ENCODE measurements at places on chromosomes 2 and 18.

- no peak for DNase-seq
These were observed 65.2 kb downstream of the CCDC195 start for GRCh38 chr2:224650815-224651439.

GRCh38 chr2:119766944-119767343 lies 7.2 kb downstream of the PTPN4 start:
- no peak for DNase-seq

DNA sequence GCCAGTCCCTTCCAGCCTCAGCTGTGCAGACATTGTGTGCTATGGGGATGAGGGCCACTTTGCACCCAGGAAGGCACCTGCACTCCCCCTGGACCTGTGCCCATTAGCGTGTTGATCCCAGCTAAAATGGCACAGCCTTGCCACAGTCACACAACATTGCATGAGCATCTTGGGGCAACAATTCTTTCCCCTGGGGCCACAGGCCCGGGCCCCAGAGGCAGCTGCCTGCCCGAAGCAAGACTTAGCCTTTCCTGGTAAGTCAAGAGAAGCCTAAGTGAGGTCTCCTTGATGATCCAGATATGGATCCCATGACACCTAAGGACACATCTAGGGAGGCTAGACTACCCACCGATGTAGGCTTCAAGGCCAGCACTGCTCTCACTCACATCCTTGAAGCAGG lies 202.1 kb downstream of the BCL11A start:
- no peak for DNase-seq

GRCh38 chr2:237629188-237629534 lies 1.8 kb downstream of the LRRFIP1 start:
- DNase-seq: no peak

- DNase-seq: no peak
These were observed 243.6 kb downstream of the NEDD4L start for GRCh38 chr18:58287353-58288274.

DNA sequence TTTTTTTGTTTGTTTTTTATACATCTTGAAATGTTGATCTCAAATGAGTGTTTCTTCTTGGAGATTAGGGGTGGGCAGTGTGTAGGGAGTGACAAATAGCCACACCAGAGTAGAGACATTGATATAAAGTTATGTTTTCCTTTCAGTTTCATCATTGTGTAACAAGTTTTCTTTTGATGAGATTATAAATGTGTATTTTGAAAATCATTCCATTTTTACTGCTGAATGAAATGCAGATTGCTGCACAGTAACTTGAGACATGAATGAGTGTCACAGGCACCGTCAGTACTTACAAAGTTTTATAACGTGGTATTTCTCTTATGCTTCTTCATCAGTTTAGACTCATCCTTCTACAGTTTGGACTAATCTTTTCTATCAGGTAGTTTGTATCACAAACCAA lies 370 bp downstream of the MEP1B start:
- no peak for DNase-seq

DNA sequence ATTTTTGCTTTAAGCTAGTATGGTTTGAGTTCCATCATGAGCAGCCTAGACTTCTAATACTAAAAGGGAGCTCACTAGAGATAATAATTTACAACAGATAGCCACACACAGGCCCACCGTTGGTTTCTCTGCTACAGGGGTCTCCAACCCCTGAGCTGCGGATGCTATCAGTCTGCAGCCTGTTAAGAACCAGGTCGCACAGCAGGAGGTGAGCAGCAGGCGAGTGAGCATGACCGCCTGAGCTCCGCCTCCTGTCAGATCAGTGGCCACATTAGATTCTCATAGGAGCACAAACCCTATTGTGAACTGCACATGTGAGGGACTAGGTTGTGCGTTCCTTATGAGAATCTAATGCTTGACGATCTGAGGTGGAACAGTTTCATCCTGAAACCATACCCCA lies 150.6 kb downstream of the HRH4 start:
- DNase-seq: no peak

DNA sequence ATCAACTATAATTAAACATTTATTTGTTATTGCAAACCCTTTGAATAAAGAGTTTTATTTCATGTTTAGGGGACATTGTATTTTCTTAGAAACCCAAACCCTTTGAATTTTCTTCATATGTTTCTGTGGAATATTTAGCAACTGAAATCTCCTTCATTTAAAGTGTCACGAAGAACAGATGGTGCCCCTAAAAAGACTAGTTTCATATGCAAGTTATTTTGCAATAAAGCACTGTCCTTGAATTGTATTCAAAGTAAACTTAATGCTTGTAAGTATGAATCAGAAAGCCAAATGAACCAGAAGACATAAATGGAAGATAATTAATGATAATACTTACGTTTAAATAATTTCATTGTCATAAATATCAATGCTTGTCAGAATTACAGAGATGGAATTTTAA lies 151.9 kb upstream of the CWC22 start:
- no peak for DNase-seq

- no peak for DNase-seq
These were observed 15.5 kb downstream of the HDAC4 start for GRCh38 chr2:239385096-239386000.

DNA sequence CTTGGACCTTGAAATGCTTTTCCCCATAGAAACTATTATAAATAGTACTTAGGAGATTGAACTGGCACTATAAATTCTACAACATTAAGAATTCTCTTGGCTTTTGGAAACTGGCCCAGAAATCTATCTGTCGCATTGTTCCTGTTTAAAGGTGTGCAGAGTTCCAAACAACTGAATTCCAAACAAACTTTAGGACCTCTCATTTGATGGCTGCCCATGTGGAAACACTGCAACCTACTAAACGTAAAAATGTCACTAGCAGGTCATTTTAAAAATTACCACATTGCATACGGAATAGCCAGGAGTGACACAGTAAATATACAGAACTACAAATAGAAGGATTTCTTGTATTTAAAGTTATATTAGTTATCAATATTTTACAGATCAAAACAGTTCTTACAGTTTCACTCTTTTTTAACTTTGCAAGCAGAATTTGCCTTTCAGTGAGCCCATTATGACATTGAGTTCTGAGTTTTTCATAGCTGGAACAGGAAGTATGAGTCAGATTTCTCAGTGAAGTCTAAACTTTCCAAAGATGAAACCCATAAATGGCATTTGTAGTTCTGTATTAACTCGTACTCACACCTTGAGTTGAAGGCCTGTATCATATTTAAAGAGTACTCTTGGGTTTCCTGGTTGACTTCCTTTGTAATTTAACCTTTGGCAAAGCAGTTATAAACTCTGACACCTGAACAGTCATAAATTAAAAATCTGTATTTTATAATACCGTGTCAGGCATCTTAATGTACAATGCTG lies 142.3 kb upstream of the BOD1L2 start:
- DNase-seq: no peak

Measured in stimulated activated CD8-positive, alpha-beta memory T cell treated with anti-CD3 and anti-CD28 coated beads, Interleukin-12 subunit alpha, Interleukin-12 subunit beta, amount 100 ng/mL, for 1 hour (primary cell).